ENCODE measurements at places on chromosomes 6 and 20. TPM values are rescaled to one million over a fixed set of nuclear protein-coding genes. Genes with fewer than 3 reads are reported as not detected.

Gene TXLNB
- total RNA-seq: not detected

Gene RNF144B
- 2.4 TPM for total RNA-seq

Gene LCA5
- total RNA-seq: 3.0 TPM

Gene SUMO4
- 0.63 TPM for total RNA-seq

Gene PNISR
- 45.4 TPM for total RNA-seq

Gene BHLHE23
- total RNA-seq: not detected

DNA sequence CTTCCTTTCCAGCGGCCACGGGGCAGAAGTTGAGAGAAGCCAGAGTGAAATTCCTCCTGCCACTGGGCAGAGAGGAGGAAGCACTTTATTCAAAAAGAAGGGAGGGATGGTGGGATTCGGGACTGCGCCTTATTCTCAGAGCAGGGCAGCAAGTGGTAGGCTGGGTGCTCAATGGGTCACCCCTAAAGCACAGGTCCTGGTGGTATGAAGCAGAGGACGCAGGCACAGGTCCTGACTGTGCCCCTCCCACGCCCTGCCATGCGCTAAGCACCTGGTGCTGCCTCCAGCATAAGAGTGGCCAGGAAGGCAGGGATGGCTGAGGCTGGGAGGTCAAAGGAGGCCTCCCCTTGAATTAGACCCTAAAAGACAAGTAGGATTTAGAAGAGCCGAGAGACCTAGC lies 4.9 kb upstream of the GRM4 start:
- no peak for DNase-seq

DNA sequence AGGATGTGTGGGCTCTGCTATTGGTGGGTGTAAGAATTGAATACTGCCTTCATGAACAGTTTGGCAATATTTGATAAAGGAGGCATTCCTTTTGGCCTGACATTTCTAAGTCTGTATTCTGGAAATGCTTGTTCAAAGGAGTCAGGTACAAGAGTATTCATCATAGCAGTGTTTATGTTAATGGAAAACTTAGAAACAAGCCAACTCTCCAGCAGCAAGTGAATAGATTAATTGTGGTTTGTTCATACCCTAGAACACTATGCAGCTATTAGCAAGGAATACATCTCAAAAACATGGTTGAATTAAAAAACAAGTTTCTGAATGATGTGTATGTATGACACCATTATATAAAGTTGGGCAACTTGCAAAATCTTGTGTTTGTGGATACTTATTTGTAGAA lies 195.8 kb downstream of the ZFAND3 start:
- DNase-seq: no peak

DNA sequence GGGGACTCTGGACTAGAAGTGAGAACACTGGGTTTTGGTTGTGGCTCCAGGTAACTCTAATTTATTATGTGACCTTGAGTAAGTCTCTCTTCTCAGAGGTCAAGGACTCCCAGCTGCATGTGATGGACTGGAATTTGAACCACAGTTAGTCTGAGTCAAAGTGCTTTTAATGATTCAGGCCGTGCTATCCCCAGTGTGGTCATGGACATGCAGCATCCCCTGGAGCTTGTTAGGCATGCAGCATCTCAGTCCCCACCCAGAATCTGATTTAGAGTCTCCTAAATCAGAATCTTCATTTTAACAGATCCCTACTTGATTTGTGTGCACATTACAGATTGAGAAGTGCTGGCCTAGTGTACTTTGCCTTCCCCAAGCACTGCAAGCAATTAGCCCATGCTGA lies 74.2 kb downstream of the TOX2 start:
- peak; percentile 62 for DNase-seq

DNA sequence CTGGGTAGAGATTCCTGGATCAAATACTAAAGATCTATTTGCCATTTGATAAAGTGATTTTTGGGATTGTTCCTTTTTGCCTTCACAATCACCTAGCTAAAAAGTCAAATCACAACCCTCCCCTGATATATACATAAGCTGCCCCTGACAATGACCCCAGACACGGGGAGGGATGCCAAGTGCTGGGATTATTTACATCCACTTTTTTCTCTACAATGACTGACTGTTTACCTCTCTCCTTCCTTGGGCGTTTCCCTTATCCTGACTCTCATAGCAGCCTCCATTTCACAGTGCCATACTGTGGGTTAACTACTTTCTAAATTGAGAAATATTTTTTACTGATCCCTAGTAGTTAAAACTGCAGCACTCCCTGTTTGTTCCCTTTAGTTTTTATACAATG lies 150.8 kb upstream of the TMEM170B start:
- DNase-seq: no peak

- no peak for DNase-seq
Observed at GRCh38 chr6:23688650-23689049, 437.4 kb upstream of the NRSN1 start.

GRCh38 chr20:15248618-15249395 lies 911.4 kb upstream of the FLRT3 start:
- no peak for DNase-seq

- no peak for DNase-seq
Observed at GRCh38 chr6:88840289-88840688, 123.1 kb downstream of the RNGTT start.

- DNase-seq: peak; percentile 7
Observed at GRCh38 chr6:15299430-15300131, 53.7 kb downstream of the JARID2 start.

- DNase-seq: peak; percentile 2
Observed at GRCh38 chr6:63313111-63313510, 6.7 kb downstream of the LGSN start.

GRCh38 chr20:35796571-35796970 lies 24.8 kb downstream of the PHF20 start:
- DNase-seq: no peak

DNA sequence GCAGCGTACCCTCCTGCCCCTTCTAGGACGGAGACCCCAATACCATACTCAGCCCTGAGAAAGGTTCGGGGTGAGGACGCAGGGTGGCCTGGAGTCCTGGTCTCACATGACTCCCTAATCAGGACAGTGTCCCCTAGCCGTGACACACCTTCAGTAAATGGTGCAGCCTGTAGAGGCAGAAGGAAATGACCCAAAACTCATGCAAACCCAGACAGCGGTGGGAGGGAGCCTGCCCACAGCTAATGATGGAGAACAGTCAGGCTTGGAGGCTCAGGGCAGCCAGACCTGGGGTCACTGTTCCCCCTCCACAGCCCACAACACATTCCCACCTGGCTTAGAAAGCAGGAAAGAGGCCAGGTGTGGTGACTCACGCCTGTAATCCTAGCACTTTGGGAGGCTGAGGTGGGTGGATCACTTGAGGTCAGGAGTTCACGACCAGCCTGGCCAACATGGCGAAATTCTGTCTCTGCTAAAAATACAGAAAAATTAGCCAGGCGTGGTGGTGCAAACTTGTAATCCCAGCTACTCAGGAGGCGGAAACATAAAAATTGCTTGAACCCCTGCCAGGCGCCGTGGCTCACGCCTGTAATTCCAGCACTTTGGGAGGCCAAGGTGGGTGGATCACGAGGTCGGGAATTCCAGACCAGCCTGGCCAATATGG lies 8.8 kb upstream of the HMGA1 start:
- no peak for DNase-seq

GRCh38 chr6:88365656-88366055 lies 199.5 kb upstream of the CNR1 start:
- DNase-seq: no peak

- DNase-seq: peak; percentile 24
Observed at GRCh38 chr6:20126789-20127653, 85.2 kb downstream of the MBOAT1 start.

DNA sequence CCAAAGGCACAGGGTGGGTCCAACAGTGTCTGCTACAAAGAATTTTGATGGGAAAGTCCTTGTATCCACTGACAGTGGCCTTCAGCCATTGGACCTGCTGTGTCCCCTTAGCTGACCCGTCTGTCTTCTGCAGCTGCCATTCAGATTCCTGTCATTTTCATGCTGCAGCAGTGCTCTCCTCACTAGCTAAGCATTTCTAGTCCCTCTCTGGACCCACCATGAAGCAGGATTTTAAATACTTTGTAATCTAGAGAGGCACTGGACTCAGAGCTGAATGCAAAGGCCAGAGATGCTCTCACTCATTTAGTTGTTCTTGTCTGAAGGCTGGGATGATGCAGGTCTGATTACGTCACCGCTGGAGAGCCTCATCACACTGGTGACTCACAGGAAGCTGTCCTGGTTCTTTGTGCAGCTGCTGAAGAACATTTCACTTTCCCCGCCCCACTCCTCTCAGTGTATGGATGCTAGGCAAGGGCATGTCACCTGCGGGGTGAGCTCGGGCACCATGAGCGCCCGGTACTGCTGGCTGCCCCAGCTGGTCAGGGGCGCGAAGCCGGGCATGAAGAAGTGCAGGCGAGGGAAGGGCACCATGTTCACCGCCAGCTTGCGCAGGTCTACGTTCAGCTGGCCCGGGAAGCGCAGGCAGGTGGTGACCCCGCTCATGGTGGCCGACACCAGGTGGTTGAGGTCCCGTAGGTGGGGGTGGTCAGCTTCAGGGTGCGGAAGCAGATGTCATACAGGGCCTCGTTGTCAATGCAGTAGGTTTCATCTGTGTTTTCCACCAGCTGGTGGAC lies 19.4 kb upstream of the TUBB2A start:
- peak; percentile 85 for DNase-seq

DNA sequence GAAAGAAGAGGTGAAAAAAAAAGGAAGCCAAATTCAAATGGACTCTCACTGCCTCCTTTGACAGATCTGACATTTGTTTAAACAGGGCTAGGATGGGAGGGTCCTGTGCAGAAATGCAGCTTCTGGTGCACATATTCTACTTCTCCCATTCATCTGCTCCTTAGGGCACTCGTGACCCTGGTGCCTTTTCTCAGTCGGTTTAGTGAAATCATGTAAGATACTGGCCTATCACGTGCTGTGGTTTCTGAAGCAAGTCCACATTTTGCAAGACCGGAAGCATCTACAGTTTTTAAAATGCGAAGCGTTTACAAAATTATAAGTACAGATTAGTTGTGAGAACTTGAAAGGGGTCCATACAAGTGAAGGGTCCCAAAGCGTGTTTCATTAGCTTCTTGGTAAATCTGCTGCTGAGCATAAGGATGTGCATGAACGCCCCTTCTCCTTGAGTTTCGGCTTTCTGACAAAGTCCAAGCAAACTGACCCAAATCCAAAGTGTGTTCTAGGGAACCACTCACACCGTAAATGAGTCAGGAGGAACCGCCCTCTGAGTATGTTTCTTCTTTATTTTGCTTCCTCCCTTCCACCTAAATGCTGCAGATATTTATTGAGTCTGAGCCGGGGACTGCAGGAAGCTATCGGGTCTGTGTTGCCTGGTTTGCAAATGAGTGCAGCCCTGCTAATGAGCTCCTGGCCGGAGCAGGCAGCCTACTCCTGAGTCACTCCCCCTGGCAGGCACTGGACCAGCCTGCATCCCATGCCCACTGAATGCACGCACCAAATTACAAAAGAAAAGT lies 323.8 kb upstream of the JARID2 start:
- DNase-seq: no peak

DNA sequence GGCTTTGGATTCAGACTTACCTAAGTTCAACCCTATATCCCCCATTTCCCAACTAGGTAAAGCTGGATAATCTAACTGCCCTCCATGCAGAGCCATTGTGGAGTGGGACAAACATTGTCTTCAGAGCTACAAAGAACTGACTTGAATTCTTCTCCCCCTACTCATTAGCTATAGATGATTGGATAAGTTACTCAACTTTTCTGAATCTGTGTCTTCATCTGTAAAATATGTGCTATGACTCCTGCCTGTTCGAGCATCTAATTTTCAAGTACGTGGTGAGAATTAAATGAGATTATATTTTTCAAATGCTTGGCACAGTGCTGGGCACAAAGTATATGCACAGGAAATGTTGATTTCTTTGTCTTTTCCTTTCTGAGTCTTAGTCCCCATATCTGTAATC lies 240.3 kb upstream of the TCF21 start:
- DNase-seq: no peak

GRCh38 chr6:137731960-137732616 lies 135.0 kb upstream of the TNFAIP3 start:
- peak; percentile 48 for DNase-seq

GRCh38 chr6:163232015-163232523 lies 182.4 kb upstream of the QKI start:
- no peak for DNase-seq

GRCh38 chr6:91221072-91221720 lies 634.3 kb upstream of the MAP3K7 start:
- DNase-seq: no peak

DNA sequence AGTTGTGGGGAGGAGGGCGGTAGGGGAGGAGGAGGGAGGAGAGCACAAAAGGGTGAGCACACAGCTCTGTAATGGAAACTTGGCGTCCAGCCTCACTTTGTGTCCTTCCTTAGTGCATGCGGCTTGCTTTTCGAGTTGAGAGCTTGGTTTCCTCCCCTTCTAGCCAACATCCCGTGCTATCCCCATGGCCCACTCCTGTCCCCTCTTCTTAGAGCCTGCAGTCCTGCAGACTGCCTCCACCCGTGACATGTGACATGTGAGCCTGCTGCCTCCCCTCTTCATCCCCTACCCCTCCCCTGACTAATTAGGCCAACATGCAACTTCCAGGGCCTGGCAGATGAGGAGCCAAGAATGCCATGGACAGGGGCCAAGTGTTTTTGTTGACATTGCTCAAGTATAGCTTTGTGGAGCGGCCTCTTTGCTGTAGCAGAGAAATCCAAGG lies 63.2 kb downstream of the SLC24A3 start:
- DNase-seq: no peak

DNA sequence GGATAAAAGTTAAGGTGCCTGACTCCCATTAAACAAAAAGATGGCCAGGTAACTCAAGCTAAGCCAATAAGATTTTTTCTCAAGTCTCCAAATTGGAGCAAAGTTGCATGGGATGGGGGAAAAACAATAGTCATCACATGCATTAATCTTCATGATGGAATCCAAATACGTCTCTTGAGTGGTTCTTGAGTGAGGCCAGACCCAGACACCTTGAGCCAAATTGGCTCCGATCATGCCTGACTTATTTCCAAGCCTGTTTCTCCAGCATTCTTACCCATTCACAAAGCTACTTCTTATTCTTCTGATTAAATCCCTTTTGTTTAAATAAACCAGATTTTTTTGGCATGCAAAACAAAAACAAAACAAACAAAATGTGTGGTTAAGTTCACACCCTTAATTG lies 420.3 kb upstream of the NRSN1 start:
- no peak for DNase-seq

- no peak for DNase-seq
Observed at GRCh38 chr20:59813126-59813947, 120.1 kb downstream of the SYCP2 start.

Data from HFFc6 (cell line).